ENCODE measurements at places on chromosomes 3 and 15.

GRCh38 chr15:56064152-56064551 lies 70.7 kb upstream of the NEDD4 start:
- DNase-seq = no peak

DNA sequence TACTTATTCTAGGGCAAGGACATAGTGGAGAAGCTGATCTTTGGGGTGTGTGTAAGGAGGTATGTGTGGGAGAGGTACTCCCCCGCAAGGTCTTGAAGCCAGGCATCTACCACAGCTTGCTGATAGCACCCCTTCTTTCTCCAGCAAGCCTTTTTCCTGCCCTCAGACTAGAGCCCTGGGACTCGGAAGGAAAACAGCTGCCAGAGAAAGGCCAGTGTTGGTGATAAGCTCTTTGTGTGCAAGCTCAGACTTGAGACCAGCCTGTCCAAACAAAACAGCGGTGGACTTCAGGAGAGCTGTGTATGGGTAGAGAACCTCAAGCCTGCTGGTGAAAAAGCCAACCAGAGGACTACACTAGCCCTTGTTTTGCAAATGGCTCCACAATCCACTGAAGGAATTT lies 1028.6 kb downstream of the MCTP2 start:
- no peak for DNase-seq

- DNase-seq = no peak
Observed at GRCh38 chr3:120442975-120443517, 7.7 kb downstream of the FSTL1 start.

GRCh38 chr3:35777563-35778554 lies 138.5 kb downstream of the ARPP21 start:
- DNase-seq = no peak

DNA sequence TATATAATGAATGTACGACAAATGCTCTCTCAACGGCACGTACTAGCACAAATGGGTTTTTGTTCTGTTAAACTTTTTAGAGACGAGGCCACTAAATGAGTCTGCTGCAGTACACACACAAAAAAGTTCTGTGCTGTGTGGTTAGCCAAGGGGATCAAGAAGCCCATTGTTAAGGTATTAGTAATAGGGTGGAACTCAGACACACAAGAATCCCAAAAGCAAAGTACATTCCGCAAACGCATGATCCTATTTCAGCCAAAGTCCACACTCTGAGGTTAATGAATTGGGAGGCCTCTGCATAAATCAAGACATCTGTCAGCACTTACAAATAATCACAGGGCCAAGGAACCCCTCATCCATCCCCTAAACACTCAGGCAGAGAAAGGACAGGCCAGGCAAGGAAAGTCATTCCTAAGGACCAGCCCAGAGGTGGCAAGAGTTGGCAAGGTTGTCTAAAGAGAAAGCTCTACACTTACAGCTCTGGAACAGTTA lies 12.1 kb downstream of the OSBPL10 start:
- no peak for DNase-seq

Data from CD4-positive, alpha-beta T cell treated with Interleukin-1 beta for 1 hour (primary cell).